ENCODE measurements at places on chromosomes 3 and 15.

DNA sequence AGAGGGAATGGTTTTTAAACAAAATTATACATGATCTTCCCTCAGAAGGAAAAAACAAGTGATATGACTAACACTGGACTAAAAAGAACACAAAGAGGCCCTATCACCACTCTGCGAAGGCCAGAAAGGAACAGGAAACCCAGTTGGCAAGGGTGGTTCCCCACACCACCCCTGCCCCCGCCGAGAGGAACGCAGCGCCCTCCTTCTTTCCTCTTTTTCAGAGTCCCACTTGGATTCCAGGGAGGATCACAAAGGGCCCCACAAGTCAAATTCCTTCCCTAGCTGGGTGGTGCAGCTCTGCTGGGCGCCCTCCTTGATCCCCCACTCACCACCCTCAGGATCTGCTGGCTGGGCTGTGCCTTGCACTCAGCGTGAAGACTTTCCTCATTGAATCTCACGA lies 29.8 kb downstream of the PLA1A start:
- DNase-seq = no peak

- no peak for DNase-seq
These were observed 443.5 kb downstream of the OTOL1 start for GRCh38 chr3:161939918-161940620.

DNA sequence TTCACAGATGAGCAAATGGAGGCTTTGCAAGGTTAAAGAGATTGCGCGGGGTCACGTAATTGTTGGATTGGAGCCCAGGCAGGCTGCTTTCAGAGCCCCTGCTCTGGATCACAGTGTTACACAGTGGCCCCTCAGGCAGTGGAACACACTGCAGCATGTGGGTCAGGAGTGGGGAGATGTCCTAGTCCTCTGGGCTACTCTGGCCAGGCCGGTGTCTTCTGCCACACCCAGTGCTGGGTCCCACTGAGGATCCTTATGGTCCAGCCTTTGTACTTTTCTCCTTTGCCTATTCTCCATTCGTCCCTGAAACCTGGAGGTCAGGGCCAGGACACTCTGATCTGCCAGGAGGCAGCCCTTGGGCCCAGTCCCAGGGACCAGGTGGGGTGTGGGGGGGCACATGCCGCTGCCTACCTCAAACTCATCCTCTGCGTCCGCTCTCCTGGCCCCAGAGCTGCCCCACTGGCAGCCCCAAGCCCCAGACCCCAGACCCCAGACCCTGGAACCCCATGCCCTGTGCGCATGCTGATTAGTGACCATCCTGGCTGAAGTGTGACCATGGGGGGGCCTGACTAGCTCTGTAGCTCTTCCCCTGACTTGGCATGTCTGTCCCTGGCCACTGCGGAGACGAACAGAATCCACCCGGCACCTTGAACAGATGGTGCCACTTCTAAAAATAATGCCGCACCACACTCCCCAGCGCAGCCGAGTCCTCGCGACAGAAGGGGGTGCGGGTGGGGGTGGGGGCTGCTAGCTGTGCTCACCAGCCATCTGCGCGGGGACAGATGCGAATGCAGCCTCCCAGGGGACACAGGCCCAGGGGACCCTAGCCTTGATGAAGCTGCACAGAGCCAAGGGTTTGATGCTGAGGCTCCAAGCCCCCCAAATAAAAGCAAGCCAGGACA lies 41.6 kb downstream of the ATP2B2 start:
- no peak for DNase-seq

DNA sequence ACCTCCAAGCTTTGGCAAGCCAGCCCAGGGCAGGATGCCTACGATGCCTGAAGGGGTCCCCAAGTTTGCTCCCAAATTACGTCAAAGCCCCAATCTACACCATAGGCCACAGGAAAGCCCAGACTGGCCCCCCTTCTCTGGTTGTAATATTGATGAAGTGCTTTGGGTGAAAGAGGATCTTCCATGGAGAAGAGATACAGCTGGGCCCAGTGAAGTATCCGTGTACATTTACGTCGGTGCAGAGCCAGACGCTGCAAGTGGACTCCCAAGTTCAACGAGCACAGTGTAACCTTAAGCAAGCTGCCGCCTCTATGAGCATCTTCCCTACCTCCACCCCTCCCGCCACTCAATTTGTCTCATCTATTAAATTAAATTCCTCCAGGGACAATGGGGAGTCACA lies 100.1 kb upstream of the TPM1 start:
- no peak for DNase-seq

DNA sequence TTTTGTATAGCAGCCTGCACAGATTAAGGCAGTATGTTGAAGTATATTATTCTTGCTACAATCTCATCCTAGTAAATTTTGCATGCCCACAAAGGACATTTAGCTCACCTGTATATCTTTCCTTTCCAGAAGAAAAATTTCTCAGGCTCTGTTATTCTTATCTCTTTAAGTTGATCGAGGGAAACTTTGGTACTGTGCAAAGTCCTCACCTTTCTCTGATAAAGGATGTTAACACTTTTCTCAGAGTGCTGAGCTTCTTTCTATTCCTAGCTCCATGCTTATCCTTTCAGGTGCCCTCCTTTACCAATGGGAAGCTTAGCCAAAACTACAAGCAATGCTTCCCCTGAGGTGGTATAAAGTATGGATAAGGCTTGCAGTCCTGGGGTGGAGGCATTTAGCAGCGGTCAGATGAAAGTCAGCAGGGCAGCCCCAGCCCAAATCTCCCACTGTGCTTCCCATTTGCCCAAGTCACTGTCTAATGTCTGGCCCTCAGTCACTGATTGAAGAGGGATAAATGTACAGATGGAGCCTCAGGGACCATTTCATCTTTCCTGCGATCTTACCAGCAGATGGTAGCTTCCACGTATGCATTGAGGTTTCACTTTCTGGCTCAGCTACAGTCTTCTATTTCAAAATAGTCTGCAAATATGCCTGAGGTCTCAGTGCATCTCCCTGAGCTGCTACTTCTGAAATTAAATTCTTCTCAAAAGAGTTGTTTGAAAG lies 127.8 kb upstream of the P2RY1 start:
- DNase-seq = no peak

DNA sequence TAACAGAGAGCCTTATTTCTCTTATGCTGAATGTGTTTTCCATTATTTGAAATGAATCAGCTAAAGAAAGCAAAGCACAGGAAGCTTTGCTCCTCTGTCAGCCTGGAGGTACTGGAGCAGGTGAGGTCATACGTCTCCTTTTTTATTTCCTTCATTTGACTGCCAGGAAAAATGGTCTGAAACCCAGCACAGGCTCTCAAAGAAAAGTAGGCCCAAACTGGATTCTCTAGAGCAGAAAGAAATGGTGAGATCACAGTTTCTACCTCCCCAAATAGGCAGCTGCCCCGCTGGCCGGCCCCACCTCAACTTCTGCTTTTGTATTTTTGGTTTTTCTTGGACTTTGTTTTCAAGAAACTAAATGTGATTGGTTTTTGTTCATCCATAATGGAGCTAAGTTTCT lies 95.1 kb downstream of the RPL39L start:
- DNase-seq = no peak

DNA sequence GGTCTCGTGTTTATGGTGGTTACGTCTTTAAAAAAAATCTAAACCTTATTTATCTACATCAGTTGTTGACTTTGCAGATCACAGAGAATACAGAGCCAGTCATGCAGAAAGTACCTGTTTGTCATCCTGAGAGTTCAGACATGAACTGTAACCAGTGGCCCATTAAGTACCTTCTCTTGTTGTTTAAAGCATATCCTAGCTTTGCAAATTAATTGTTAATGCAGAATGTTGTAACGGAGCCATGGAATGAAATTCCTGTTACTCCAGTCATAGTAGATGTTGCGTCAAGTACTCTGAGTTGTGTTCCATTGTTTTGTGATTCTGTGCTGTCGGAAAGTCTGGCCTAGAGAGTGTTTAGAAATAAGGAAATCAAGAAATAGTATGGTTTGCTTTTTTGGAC lies 205.2 kb downstream of the RBMS3 start:
- no peak for DNase-seq

- no peak for DNase-seq
These were observed 1159.2 kb downstream of the TUSC7 start for GRCh38 chr3:117868766-117869165.

- no peak for DNase-seq
These were observed 142.7 kb upstream of the LINGO1 start for GRCh38 chr15:77775373-77775772.

DNA sequence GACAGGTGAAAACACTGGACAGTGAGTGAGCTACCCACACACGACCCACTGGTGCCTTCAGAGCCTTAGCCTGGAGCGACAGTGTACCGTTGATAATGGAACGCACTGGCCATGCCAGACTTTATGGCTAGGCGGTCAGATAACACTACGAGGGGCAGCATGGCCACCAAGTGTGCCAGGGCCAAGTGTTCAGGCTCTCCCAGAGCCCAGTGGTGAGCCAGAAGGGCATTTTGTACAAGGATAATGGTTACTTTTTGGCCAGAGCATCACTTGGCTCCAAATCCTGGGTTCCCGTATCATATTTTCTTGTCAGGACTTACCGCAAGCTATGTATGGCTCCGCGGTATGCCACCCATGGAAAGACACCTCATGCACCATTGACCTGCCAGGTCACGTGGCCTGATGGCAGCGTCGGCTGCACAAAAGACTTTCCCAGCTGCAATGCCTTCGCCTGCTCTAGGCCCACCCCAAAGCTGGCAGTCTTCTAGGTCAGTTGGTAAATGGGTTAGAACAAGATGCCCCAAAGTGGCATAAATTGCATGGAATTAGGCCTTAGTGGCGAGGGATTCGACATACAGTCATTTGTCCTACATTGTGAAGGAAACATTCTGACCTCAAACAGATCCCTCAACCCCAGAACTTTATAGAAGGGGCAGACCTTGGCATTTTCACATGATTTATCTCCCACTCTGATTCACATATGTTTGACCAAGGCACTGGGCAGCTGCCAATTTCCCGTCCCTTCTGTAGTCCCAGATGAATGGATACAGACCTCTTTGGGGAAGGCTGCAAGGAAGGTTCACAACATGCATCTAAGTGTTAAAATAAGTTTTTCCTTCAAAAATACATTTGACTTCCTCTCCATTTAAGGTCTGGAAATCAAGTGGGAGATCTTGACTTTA lies 12.2 kb upstream of the SLC28A1 start:
- DNase-seq = no peak

DNA sequence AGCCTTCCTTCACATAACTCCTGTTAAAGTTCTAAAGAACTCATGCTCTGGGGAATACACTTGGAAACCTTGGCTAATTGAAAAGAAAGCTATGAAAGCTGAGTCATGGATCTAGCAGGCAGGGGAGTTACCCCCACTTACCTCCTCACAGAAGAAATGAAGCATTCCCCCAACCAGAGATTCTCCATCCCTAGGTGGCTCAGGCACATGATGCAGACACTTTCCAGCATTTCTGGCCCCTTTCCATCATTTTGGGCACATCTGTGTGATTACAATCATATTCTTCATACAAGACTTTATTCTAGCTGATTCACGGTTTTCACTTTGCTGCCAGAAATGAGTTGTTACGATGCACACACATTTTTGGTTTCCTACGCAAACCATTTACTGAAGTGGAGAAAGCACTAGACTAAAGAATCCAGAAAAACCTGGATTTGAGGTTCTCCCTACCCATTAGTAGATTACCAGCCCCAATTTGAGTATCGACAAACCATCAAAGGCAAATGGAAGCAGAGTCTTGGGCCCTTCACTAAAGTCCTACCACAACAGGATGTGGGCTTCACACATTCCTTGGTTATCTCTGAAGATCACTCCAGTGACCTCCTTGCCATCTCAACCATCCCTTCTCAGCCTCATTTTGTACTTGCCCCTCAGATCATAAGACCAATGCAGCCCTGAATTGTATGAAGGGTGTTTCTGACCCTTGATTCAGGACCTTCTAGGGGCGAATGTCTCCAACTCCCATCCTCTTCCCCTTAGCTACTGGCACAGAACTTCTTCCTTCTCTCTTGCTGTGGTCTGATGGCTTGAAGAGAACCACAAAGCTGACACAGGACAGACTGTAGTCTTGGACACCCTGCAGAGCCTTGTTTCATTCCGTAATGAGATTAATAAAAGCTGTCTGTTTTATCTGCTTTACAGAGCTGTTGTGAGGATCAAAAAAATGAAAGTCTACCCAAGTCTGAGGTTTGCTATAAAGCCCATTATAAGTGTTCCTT lies 42.5 kb upstream of the SNRK start:
- DNase-seq = no peak

GRCh38 chr3:137766041-137766875 lies 2.1 kb downstream of the SOX14 start:
- DNase-seq = no peak

GRCh38 chr15:59562448-59563186 lies 49.0 kb upstream of the GCNT3 start:
- DNase-seq = no peak

- DNase-seq = peak; percentile 30
These were observed 237 bp upstream of the ZNF662 start for GRCh38 chr3:42905740-42906069.

DNA sequence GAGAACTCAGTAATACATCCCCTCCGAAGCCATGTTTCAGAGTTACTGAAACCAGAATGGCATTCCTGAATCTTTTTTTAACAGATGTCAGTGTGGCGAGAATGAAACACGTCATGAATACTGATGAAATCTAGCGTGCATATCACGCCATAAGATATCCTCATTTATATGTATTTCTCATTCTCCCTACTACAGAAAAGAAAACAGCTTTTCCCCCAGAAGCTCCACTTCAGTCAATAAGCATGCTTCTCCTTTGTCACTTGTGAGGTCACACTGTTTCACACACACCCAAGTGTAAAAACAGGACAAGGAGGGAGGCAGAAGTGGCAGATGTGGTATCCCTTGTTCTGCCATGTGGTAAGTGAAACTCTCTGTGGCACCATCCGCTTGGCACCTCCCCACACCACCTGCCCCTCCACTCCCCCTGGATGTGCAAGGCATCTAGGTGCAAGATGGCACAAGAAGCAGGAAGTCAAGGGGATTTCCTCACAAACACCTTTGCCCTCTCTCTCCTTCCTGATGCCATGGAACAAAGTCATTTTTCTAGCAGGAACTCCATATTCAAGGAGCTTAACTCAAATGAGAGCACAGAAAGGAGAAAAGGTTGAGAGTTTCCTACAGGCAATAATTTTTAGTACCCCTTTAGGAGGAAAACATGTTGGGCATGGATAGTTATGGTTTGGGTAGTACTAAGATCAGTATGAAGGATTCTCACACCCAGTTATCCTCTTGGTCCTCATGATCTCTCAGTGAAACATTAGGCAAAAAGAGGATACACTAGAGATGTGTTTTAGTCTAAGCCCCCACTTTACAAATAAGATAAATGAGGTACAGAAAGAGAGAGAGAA lies 47.5 kb upstream of the FRMD4B start:
- DNase-seq = no peak

DNA sequence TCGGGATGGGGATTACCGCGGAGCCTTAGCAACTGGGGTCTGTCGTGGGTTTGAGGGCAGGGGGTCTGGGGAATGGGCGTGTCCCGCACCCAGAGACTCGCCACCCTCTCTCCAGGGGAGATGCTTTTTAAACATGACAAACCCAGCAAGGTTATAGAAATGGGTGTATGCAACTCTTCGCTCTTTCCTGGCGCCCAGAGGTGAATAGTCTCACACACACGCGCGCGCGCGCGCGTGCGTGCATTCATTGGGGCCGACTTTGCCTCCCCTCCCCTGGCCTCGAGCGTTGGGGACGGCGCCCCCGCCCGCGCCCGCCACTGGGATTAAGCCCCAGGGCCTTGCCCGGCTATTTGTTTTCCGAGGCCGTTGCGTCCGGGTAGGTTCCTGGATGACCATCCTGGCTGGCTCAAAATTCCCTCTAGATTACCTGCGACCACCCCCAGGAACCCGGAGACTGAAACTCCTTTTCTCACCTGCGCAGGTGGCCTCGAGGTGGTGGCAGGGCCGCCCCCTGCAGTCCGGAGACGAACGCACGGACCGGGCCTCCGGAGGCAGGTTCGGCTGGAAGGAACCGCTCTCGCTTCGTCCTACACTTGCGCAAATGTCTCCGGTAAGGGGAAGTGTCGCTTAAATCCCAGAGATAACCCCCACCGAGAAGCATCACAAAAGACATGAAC lies 777 bp downstream of the GPR160 start:
- no peak for DNase-seq
